ENCODE measurements at places on chromosomes 2 and 18.

- no peak for DNase-seq
Observed at GRCh38 chr2:37441055-37441454, 96.6 kb downstream of the QPCT start.

GRCh38 chr18:54210463-54210862 is 14.0 kb downstream of the MBD2 start:
- DNase-seq, result no peak

DNA sequence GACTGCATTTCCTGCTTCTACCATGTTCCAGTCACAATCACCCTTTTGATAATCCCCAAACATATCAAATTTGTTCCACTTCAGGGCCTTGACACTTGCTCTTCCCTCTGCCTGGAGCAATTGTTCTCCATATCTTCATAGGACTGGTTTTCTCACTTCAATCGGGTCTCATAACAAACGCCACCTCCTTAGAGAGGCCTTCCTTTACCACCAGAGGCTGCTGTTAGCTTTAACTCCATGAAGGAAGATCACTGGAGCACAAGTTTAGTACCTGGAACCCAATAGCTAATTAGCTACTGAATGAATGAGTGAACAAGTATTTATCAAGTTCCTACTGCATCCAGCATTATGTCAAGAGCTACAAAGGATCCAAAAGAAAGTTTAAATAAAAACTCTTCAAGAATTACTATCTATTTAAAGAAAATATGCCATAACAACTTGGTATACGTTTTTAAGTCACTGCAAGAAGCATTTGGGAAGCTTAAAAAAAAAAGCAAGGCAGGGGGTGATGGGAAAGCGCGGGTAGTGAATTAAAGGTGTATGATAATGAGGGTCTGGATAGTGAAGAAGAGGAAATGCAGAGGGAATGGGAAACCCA is 58.8 kb downstream of the BAZ2B start:
- no peak for DNase-seq

DNA sequence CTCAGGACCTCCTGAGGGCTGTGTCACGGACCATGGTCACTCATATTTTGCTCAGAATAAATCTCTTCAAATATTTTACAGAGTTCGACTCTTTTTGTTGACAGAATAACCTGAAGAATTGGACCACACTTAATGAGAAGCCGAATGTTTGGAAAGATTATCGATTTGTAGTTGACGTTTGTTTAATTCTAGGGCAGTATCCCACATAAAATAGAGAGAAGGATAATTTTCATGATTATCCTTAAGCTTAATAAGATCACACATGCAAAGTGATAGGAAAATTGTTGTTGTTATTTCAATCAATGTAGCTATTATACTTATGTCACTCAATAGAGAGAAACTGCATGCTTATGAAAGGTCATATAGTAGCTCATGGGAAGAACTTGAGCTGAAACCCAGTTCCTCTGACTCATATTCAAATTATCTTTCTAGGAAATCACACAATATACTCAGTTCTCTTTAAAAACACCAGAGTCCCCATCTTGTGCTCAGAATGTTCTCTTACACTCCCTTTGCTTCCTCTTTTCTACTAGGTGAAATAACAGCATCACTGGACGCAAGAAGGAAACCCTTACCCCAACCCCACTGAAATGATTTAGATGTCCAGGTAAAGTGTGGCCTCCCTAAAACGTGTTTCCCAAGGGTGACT is 982.1 kb downstream of the TSN start:
- no peak for DNase-seq

DNA sequence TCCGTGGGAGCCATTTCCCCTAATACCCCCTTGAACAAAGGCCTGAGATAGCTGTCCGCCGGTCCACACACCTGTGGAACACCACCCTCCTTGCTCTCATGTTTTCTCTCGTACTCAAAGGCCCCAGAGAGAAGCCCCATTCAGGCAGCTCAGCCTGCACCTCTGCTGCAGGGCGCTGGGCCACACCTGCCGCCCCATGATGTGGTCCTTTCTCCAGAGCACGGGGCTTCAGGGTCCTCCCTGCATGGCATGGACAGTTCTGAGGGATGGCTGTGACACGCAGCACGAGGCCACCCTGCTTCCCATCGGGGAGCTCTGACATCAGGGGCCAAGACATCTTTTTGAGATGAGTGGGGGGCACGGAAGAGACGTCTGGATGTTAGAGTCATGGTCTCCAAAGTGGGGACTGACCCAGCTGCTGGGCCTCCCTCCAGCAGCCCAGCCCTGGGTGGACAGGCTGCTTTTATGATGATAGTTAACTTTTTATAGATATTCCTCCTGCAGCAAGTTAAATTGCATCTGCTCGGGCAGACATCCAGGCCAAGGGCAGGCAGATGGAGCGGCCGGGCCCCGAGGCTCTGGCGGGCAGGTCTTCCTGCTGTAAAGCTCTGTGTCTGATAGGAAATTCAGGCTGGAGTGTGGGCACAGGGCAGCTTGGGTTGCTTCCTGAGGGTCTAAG is 56.7 kb downstream of the SDC1 start:
- DNase-seq, result no peak

DNA sequence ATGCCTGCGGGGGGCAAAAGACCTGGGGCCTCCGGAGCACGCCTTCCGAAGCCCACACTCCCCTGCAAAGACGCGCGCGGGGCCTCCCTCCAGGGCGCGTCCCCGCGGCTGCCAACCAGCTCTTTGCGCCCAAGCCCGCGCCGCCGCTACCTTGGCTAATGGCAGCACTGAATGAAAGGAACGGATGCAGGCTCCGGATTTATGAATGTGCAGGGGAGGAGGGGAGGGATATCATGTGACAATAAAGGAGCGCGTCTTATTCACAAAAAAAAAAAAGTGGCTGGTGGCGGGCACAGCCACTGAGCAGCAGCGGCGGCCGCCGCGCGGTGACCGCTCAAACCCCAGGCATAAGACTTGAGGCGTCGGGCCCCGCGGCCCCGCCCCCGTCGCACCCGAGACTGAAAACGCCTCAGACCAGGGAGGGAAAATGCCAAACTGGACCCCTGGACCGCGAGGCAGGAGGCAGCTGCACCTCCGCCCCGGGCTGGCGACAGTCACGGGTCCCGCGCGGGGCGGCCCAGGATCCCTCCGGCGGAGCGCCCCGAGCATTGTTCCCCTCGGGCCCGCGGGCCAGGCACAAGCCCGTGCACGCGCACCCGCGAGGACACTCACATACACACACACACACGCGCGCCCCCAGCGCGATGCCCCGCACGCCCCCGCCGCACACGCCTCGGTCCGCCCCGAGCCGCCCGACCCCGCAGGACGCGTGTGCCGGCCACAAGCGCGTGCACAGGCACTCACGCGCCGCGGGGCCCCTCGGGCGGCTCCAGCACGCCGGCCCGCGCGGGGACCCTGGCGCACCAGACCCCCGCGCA is 1.6 kb downstream of the SPRED2 start:
- peak; percentile 43 for DNase-seq

GRCh38 chr18:23523429-23524212 is 20.3 kb downstream of the RMC1 start:
- no peak for DNase-seq

- no peak for DNase-seq
Observed at GRCh38 chr2:26016012-26016705, 17.7 kb upstream of the RAB10 start.

DNA sequence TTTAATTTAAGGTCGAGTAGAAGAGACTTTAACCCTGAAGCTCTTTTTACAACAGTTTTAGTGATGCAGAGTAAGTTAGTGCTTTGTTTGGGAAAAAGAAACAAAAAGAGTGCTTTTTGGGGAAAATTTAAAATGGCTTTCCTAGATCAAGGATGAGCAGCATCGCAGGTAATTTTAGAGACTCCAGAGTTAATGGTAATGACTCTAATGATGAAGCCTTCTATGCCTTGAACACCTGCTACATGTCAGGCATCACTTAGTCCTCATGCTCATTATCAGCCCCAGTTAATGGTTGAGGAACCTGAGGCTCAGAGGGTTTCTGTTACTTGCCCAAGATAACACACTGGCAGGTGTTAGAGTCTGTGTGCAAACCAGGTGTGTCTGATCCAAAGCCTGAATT is 167.8 kb downstream of the ACOXL start:
- no peak for DNase-seq

- no peak for DNase-seq
Observed at GRCh38 chr2:45585267-45585861, 25.7 kb downstream of the SRBD1 start.

GRCh38 chr18:70135604-70136003 is 69.9 kb downstream of the RTTN start:
- no peak for DNase-seq

DNA sequence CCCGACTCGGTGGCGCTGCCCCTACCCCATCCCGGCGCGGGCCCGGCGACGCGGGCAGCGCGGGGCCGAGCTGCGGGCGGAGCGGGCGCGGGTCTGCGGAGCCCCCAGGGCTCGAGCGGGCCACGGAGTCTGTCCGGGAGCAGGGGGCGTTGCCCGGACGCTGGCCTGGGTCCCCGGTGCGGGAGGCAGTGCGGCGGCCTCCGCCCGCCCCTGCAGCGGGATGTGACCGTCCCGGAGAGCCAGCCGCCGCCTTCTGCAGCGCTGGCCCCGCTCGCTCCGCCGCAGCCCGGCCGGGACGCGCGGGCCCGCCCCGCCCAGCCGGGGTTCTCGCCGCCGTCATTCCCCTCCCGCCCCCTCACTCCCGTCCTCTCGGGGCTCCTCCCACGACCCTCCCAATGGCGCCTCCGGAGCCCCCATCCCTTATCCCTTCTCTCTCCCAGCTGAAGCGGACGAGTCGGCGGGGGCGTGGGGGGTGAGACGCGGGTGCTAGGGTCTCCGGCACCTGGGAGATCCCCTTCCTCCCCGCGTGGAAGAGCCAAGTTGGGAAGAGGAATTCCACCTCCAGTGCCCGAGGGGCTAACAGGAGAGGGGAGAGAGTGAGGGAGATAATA is at the start of gene FNDC4:
Gene FNDC4 (minus strand): TSS at position 257 of the 611 bp plus-strand sequence. CDS start 521 bp downstream, outside the sequence.
- no peak for DNase-seq

DNA sequence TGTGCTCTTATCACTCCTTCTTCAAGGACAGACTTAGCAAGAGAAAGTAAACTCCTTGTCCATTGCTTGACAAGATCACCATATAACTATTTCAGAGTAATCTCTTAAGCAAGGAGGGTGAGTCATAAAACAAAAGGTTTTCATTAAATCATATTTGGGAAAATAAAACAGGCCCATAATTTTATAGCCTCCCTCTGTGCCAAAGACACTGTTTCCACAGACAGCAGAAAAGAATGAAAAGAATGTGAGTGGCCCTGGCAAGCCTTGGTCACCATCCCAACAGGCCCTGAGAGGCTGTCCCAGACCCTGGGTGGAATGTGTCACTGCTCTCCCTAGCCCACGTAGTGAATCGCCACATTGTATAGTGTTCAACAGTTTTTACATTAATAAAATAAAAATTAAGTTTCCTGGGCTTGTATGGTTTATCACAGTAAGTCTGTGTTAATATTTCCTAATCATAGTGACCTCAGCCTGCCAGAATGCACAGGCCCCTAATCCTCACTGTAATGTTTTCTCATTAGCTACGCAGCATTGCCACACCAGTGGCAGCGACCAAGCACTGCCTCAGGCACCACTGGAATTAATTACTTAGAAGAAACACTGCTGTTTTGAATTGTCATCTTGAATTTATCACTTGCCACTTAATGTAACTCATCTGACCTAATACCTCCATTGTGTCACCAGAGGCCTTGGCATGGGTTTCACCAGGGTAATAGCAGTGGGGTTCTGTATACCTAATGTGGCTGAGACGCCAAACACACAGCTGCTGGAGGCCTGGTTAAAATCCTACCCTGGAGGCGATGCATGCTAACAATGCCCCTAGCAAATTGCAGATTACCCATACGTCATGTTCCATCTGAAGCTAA is 401.9 kb downstream of the LNPK start:
- no peak for DNase-seq

- DNase-seq, result no peak
Observed at GRCh38 chr2:170739048-170739447, 23.9 kb downstream of the SP5 start.

DNA sequence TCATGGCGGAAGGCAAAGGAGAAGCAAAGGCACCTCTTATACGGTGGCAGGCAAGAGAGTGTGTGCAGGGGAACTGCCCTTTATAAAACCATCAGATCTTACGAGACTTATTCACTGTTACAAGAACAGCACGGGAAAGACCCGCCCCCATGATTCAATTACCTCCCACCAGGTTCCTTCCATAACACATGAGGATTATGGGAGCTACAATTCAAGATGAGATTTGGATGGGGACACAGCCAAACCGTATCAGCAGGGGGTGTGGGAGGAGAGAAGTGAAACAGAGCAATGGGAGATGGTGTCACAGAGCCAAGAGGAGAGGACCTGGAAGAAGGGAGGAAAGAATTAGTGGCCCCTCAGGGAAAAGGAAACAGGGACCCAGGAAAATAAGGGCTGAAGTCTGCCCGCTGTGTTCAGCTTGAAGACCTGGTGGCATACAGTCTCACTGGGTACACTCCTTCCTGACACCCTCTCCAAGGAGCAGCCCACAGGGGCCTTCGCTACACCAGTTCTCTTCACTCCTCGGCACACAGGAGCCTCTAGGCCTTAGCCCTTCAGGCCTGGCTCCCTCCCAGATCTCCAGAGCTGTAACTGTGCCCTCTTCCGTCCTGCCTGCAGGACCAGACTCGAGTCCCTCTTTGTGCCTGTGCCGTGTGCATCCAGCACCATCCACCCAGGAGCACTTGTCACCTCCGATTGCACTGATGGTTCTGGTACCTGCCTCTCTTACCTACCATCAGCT is 262.1 kb downstream of the EIPR1 start:
- no peak for DNase-seq

GRCh38 chr18:67217551-67218166 is 298.9 kb downstream of the DSEL start:
- DNase-seq, result peak; percentile 24

DNA sequence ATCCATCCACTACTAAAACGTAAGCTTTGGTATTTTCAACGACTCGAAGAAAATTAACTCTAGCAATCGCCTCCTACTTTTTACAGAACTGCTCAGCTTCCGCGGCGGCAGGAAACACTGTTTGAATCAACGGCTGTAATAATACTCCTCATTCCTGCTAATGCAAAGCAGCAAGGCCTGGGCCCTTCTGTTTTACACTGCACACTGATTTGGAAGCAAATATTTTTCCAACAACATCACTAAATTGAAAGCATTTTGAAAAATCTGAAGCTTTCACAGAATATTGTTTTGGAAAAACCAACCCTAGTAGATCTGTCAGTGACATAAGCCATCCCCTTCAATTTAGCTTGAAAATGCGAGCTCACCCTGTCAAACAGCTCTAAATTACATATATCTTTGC is 261.2 kb downstream of the TXNL1 start:
- DNase-seq, result no peak

GRCh38 chr2:178426388-178426787 is 24.6 kb downstream of the PRKRA start:
- no peak for DNase-seq

GRCh38 chr2:88751768-88752167 is 60.3 kb downstream of the RPIA start:
- DNase-seq, result no peak

GRCh38 chr18:58997811-58998337 is 133.2 kb downstream of the ZNF532 start:
- DNase-seq, result no peak

DNA sequence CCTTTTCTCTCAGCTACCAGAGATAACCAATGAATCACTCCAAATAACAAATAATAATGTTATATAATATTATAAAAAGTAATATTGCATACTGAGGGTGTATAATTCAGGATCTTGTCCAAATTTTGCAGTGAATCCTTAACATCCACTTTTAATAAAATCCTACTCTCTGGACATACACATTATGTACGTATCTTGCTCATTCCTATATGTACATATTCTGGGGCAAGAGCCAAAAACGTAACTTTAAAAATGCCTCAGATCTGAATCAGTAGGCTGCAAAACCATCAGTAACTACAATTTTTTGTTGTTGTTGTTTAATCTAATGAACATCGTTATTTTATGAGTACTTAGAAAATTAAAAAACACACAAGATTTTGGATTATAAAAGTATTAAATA is 65.3 kb downstream of the SMAD2 start:
- DNase-seq, result no peak

Data from activated T-helper 9 cell treated with anti-CD3 and anti-CD28 coated beads, Interleukin-2, amount 50 U/mL, for 16 hours (primary cell).